ENCODE measurements at places on chromosomes 6 and 20.

- no peak for DNase-seq
Measured at GRCh38 chr6:137871831-137872454, 4.9 kb downstream of the TNFAIP3 start.

DNA sequence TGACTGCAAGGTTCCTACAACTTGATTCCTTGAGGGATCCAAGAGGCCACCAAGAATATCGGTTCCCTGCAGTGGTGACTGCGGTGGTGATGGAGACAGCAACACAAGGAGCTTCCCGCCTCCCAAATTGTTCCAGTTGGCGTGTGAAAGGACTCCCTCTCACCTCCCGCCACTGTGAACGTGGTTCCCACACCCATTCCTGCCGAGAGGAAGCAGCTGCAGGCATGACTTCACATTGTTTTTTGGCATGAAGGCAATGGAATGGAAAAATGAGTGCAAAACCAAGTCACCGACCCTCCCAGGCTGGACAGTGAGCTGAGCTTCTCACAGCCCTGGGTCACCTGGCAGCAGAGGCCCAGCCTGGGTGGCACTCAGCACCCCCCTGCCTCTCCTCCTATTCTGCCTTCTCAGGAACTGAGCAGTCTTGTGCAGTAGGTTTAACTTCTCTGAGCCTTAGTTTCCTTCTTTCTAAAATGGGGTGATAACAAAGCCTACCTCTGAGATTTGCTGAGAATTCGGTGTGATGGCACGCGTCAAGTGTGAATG lies 75.0 kb downstream of the CNKSR3 start:
- no peak for DNase-seq

GRCh38 chr6:54377776-54378175 lies 69.5 kb downstream of the TINAG start:
- DNase-seq, result no peak

- no peak for DNase-seq
Measured at GRCh38 chr20:18267815-18268214, 20.5 kb upstream of the ZNF133 start.

DNA sequence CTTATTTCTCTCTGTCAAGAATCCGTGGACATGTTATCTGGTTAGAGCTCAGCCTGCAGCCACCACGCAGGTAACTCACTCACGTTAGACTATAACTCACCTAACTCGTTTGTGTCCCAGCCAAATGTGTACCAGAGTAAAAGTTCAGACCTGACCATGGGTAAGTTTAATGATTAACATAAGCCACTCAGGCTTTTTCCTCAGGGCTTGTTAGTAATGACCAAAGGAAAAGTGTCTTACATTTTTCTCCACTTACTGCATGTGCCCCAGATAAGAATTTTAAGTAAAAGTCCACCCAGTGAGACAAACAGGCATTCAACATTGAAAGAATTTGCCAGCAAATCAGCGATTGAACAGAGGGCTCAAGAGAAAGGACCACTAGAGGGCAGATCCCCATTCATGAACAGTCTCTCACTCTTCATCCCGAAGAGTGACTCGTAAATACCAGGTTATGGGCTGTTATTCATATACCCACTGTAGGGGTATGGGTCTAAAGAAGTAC lies at the start of gene PKHD1:
TSS of gene PKHD1 (minus strand) at position 116 of the 502 bp plus-strand sequence. CDS start 2,680 bp downstream, outside the sequence.
- DNase-seq, result no peak

DNA sequence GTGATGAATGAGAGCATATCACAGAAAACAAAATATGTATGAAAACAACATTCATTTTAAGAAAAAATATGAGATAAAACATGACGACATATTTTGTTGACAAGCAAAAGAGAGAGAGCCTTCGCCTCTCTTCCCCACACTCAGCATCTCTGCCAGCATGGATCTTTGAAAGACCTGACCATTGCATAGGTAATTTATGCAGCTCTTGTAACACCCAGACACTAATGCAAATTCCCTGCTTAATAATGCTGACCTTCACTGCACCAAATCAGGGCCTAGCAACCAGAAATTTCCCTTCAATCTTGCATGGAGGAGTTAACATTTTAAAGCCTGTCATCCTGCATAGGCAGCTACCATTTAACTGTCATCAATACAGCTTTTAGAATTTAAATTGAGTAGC lies 50.0 kb upstream of the CNR1 start:
- DNase-seq, result no peak

DNA sequence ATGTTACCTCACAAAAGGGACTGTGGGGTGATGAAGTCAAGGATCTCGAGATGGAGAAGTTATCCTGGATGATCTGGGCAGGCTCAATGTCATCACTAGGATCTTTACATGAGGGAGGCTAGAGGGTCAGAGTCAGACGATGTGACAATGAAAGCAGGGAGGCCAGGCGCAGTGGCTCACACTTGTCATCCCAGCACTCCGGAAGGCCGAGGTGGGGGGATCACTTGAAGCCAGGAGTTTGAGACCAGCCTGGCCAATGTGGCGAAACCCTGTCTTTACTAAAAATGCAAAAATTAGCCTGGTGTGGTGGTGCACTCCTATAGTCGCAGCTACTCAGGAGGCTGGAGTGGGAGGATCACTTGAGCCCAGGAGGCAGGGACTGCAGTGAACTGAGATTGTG lies 68.8 kb downstream of the TTLL2 start:
- DNase-seq, result peak; percentile 77

- DNase-seq, result no peak
Measured at GRCh38 chr20:41563087-41563486, 55.1 kb downstream of the CHD6 start.

GRCh38 chr6:166526937-166527336 lies 59.5 kb downstream of the RAMACL start:
- no peak for DNase-seq

- DNase-seq, result no peak
Measured at GRCh38 chr6:35788423-35788982, 7.7 kb downstream of the CLPSL1 start.

GRCh38 chr20:24761220-24762065 lies 187.6 kb upstream of the CST7 start:
- peak; percentile 67 for DNase-seq

DNA sequence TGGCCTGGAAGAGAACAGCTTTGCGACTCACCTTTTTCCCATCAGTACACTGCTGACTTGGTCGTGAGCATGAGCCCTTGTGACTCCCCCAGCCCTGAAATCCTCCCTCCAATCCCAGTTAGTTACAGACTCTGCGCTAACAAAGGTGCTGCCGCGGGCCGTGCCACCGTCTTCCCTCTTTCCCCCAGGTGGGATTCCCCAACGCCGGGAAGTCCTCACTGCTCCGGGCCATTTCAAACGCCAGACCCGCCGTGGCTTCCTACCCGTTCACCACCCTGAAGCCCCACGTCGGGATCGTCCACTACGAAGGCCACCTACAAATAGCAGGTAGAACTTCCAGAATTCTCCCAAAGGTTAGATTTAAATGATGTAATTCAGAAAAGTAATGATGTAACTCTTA lies 16.1 kb downstream of the MTG2 start:
- DNase-seq, result no peak

- DNase-seq, result no peak
Measured at GRCh38 chr6:71179249-71179885, 109.2 kb upstream of the OGFRL1 start.

DNA sequence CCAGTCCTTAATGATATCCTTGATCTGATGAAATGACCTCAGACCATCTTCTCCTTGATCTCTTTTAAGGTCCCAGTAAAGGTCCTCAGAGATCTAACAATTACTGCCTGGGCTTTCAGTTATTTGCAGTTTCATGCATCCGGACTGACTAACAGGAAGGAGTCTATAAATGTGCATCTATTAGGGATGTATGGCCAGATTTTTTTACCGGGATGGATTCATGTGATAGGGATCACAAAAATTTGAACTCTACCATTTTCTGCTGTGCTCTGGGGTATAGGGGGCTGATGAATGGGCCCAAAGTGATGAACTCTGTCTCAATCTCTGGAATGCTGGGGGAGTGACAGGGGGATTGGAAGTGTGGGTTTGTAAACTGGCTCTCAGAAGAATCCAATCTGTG lies 36.2 kb upstream of the SCUBE3 start:
- DNase-seq, result no peak

- peak; percentile 49 for DNase-seq
Measured at GRCh38 chr20:23666189-23666588, 22.6 kb downstream of the CST4 start.

GRCh38 chr20:34458631-34459030 lies 57.6 kb upstream of the DYNLRB1 start:
- DNase-seq, result no peak

DNA sequence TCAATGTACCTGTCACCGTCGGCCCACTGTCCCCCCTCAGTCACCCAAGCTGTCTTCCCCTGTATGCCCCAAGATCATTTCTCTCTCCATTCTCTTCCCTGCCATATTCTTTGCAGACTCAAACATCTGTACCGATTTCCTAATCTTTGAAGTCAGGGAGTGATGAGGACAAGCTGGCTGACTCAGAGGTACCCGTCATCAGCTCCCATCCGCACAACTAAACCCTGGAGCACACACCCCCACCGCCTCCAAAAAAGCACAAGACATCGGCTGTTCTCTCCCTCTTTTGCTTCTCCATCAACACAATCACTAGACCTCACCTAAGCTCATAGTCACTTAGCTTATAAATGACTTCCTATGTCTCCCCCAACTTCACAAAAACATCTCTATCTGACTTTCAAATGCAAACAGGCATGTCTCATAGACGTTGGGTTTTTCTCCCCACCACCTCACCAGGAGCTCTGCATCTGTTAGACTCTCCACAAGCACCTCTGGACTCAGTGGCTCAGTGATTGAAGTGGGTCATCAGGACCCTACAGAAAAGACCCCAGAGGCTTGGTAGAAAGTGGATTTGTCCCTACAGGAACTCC lies 11.5 kb upstream of the NFATC2 start:
- no peak for DNase-seq

DNA sequence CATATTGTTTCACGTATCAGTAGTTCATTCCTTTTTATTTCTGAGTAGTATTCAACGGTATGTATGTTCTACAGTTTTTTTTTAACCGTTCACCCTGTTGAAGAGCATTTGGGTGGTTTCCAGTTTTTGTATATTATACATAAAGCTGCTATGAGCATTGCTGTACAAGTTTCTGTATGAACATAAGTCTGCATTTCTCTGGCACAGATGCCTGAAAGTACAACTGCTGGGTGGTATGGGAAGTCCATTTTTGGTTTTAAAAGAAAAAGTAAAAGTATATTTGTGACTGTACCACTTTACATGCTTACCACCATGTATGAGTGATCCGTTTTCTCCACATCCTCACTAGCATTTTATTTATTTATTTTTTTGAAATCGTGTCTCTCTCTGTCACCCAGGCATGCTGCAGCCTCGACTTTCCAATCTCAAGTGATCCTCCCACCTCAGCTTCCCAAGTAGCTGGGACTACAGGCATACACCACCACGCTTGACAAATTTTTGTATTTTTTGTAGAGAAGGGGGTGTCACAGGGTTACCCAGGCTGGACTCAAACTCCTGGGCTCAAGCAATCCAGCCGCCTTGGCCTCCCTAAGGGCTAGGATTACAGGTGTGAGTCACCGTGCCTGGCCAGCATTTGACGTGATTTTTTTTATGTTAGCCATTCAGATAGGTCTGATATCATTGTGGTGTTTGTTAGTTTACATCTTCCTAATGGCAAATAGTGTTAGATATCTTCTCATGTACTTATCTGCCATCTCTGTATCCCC lies 11.0 kb upstream of the SIM1 start:
- no peak for DNase-seq

DNA sequence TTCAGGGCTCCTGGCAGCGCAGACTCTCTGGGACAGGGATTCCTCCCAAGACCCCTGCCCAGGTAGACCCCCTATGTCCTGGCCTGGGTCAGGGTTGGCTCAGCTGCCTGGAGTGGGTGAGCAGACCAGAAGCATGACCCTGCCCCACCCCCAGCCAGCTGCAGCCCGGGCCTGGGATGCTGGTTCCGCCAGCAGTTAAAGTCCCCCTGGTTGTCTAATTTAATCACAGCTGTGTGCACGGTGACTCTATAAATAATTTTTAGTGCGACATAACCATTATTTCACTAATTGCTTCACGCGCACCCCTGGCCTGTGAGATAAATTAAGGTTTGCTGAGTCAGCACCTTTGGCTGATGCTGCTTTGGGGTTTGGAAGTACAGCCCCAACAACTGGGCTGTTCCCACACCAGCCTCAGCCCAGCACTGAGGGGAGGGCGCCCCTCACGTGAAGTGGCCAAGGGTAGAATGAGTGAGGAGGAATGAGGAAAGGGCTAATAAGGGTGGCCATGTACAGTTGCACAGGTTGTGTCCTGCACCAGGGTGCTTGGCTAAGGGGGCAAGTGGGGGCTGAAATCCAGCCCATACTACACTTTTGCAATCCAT lies 26.1 kb upstream of the CDH22 start:
- DNase-seq, result no peak

DNA sequence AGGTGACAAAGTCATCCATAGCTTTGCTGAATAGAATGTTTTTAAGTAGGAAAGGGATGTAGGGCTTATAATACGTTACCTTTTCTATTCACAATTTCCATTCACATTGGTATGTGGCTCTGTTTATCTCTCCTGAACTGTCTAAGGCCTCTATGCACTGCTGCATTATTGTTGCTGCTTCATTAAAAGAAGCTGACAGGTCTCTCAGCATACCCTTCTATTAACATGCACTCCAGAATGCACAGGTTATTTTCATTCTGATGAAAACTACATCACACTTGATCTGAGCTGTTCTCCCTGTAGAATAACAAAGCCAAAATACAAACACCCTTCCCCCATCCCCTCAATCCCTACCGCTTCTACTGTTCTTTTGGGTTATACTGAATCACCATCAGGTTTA lies 399.3 kb downstream of the TBC1D32 start:
- no peak for DNase-seq

- DNase-seq, result no peak
Measured at GRCh38 chr6:134553936-134554335, 236.0 kb upstream of the SGK1 start.

- no peak for DNase-seq
Measured at GRCh38 chr6:77815531-77815930, 162.7 kb downstream of the MEI4 start.

DNA sequence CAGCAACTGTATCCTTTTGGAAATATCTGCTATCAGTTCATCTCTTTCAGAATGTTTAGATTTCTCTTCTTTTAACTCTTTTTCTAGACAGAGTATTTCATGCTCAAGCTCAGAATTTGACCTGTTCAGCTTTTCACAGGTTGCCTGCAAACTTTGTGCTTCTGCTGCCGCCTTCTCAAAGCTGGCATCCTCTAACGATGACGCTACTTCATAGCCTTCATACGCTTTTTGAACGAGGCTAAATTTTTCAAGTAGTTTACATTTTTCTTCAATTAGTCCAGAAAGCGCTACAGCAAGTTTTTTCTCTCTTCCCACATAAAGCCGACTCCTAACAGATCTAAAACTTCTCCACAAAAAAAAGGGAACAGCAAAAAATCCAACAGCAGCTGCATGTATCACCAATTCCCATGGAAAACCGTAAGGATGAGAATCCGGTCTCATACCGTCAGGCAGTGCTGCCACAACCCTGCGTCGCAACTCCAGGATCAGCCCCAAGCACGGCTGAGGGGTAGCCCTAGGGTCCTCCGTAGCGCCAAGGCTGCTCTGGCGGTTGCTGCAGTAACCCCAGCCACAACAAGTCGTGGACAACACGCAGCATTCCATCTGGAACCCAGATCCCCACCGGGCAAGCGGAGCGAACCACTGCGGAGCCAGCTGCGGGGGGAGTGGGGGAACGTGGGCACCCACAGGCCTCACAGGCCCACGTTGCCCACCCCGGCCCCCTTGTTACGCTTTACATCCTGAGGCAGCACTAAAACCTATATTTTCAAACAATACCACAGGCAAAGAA lies 30.6 kb downstream of the DACT2 start:
- no peak for DNase-seq

- no peak for DNase-seq
Measured at GRCh38 chr6:105624021-105624420, 221.1 kb upstream of the PREP start.
